ENCODE measurements at places on chromosomes 13 and 19.

- DNase-seq, result no peak
These were observed 27.7 kb downstream of the STK24 start for GRCh38 chr13:98549006-98549727.

GRCh38 chr13:79149210-79149609 lies 256.8 kb downstream of the RBM26 start:
- DNase-seq, result no peak

DNA sequence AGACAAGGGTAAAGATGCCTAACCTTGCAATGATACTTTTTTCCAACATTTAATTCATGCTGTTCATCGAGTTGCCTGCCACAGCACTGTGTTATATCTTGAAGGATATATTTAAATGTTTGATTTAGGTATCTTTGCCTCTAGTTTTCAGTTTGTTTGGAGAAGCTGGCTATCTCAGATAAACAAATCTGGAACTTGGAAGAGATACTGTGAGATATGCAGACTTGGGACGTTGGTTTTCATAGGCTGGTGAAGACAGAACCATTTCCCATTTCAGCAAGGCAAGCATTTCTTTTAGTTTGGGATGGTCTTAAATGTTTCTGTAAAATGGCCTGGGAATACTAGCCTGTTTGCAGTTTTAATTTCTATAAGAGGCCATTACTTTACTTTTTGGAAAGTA lies 3.3 kb downstream of the RNASEH2B start:
- no peak for DNase-seq

DNA sequence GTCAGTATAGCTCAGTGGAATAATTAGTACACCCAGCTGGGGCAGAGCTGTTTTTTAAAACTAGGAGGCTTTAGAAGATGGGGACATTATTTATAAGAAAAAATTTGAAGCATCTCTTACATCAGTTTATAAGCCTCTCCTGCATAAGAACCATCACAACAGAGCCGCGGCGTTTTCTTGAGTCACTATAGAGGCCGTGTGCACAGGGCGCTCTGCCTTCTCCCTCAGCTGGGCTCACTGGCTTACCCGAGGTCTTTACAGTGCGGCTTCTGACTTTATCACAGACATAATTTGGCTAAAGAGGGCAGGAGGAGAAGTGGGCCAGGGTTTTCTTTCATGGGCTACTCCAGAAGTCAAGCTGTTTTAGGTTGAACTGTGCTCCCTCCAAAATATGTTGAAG lies 135.5 kb upstream of the RNF113B start:
- no peak for DNase-seq

- no peak for DNase-seq
These were observed 574.4 kb upstream of the KLF12 start for GRCh38 chr13:74708629-74709028.

DNA sequence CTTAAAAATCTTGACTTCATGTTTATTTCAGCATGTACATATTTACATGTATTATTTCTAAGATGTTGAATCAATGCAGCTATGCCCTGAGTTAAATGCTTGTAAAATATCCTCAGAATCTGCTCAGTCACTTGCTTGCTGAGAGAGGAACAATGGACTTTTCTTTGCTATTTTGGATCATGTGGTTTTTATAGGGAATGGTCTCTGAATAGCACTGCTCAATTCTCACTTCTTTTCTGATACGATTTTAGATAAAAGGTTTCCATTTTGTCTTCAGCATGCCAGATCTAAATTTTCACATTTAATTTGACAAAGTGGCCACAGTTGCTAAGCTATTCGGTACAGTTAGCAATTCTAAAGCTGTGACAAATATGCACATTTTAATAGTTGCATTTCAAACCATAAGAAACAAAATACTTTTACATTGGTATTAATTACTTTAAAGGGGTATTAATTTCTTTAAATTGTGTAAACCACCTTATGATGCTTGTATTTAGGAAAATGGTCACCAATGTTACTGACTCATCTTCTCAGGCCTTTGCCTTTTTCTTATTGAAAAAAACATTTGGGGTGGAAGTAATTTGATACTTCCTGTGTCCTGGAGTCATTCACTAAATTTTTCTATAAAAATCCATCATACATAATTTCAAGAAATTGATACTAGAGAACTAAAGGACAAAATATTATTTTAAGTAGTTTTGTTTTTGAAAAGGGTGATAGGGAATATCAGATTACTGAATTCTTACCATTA lies 113.5 kb downstream of the MYO16 start:
- DNase-seq, result no peak

GRCh38 chr13:99435998-99436397 lies 65.3 kb upstream of the TM9SF2 start:
- no peak for DNase-seq

DNA sequence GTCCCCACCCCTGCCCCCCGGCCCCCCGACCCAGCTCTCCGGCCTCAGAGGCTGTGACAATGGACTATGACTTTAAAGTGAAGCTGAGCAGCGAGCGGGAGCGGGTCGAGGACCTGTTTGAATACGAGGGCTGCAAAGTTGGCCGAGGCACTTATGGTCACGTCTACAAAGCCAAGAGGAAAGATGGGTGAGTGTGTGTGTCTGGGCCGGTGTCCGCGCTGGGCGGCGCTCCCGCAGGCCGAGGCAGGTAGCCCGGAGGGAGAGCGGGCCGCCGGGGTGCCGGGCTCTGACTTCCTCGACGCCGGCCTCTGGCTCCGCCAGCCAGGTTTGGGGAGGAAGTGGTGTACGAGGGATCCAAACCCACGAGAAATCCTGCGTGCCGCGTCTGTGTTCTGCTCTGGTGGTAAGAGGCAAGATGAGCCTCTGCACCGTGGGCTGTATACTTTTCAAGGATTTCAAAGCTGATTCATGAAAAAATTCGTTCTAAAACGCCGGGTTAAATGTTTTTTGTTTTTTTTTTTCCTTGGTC lies 718 bp downstream of the CDK8 start:
- DNase-seq, result peak; percentile 50

- DNase-seq, result peak; percentile 16
These were observed 6.4 kb downstream of the AXL start for GRCh38 chr19:41225238-41226052.

GRCh38 chr13:94318418-94318817 lies 161.1 kb downstream of the DCT start:
- DNase-seq, result no peak

GRCh38 chr13:43786472-43786765 lies 353 bp downstream of the ENOX1 start:
- DNase-seq, result no peak

DNA sequence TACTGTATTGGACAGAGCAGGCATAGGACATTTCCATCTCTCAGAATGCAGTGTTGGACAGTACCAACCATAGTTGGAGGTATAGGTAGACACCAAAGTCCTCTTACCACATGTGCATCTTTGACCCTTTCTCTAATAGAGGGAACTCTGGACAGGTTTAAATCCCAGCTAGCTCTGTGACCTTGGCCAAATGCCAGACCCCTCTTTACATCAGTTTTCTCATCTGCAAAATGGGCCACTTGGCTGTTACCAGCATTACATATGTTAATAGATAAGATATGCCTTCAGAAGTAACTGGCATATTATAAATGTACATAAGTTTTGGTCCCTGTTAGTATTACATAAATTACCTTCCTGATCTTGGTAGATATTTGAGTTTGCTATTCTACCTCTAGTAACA lies 54.3 kb downstream of the CDK8 start:
- no peak for DNase-seq

GRCh38 chr13:51856027-51856736 lies 5.6 kb upstream of the CCDC70 start:
- DNase-seq, result no peak

- DNase-seq, result peak; percentile 37
These were observed 557 bp downstream of the PSPC1 start for GRCh38 chr13:19782049-19782726.

DNA sequence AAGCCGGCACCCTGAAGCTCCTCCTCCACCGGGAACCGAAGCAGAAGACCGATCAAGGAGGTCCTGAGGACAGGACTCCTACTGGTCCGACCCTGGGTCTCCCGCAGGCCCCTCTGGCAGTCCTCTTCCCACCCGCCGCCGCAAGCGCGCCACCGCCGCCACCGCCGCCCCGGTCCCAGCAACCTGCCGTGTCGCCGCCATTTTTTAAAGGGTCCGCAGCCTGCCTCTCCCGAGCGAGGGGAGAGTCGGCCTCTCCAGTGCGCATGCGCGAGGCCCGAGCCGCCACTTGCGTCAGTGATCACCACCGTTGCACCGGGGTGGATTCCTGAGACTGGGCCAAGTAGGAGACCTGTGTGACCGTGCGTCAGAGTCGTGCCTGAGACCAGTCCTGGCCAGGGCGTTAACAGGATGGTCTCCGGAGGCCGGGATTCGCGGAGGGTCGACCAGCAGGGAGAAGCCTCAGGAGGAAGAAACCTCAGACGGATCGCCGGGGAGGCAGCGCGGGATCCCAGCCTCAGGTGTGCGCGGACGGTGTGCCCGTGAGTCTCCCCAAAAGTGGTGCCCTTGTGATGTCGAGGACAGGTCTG lies 51.6 kb downstream of the ZNF146 start:
- DNase-seq, result no peak

GRCh38 chr19:39780894-39781293 lies 2.2 kb downstream of the LEUTX start:
- no peak for DNase-seq

DNA sequence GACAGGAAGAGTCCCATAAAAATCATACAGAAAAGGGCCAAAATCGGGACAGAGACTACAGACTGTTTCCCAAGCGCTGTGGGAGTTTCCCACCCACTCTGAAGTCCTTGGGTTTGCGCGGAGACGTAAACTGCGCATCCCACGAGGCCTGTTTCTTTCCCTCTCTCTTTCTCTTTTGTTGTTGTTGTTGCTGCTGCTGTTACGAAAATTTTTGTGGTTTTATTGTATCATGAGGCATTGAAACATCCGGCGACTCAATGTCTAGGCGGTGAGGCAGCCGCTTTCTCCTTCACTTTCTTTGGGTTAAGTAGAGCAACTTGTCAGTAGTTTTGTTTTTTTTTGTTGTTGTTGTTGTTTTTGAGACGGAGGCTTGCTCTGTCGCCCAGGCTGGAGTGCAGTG lies 1.6 kb upstream of the PPP1R12C start:
- DNase-seq, result no peak

DNA sequence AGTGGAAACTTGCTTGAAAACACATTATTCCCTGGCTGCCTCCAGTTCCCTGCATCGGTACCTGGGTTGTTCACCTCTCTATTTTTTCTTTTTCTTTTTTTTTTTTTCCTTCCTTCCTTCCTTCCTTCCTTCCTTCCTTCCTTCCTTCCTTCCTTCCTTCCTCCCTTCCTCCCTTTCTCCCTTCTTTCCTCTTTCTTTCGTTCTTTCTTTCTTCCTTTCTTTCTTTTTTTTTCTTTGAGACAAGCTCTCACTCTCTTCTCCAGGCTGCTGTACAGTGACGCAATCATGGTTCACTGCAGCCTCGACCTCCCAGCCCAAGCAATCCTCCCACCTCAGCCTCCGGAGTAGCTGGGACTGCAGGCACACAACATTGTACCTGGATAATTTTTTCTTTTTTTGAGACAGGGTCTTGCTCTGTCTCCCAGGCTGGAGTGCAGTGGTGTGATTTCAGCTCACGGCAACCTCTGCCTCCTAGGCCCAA lies 3.4 kb upstream of the RASAL3 start:
- no peak for DNase-seq

DNA sequence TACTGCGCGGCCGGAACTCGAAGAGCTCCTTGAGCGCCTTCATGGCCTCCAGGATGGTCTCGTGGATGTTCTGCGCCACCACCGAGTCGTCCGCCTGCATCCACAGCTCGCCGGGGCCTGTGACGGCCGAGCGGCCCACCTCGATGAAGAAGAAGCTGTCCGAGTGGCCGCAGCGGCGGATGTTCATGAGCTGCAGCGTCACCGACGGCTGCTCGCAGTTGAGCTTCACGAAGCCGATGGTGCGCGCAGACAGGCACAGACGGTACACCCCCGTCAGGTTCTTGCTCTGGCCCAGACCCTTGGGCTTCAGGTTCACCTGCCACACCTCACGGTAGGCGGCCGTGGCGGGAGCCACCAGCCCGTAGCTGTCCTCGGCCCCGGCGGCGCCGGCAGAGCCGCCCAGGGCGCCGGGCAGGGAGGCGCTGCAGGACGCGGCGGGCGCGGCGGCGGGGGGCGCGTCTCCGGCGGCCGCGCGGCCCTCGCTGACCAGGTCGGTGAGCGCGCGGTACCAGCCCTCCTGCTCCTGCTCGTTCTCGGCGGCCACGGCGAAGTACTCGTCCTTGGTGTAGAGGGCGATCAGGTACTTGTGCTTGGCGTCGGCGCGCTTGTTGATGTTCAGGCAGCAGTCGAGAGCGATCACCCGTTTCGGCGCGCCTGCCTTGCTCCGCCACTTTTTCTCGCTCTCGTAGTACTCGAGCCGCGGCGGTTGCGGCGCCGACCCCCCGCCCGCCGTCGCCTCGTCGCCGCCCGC lies 1.1 kb downstream of the IRS2 start:
- DNase-seq, result peak; percentile 50

- no peak for DNase-seq
These were observed 119.0 kb downstream of the MYCBP2 start for GRCh38 chr13:77207943-77208342.

DNA sequence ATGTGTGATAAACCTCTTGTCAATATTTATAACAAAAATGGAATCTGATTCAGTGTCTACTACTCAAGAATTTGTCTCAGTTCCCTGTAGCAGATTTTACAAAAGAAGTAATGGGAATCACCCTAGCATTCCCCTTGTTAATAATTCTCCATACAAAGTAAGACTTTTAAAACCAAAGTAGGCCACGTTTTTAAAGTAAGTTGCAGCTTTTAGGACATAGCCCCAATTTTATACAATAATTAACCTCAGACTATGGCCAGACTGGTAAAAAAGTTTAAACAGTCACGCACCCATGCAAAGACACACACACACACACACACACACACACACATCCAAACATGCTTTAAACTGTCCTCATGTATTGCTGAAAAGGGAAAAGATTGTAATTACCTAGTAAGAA lies 589.9 kb downstream of the PCDH9 start:
- no peak for DNase-seq

- no peak for DNase-seq
These were observed 150.9 kb downstream of the RFC3 start for GRCh38 chr13:33968520-33969507.

GRCh38 chr19:4525563-4526002 lies 7.3 kb upstream of the PLIN4 start:
- no peak for DNase-seq

- DNase-seq, result no peak
These were observed 31.8 kb upstream of the USE1 start for GRCh38 chr19:17183271-17183761.

DNA sequence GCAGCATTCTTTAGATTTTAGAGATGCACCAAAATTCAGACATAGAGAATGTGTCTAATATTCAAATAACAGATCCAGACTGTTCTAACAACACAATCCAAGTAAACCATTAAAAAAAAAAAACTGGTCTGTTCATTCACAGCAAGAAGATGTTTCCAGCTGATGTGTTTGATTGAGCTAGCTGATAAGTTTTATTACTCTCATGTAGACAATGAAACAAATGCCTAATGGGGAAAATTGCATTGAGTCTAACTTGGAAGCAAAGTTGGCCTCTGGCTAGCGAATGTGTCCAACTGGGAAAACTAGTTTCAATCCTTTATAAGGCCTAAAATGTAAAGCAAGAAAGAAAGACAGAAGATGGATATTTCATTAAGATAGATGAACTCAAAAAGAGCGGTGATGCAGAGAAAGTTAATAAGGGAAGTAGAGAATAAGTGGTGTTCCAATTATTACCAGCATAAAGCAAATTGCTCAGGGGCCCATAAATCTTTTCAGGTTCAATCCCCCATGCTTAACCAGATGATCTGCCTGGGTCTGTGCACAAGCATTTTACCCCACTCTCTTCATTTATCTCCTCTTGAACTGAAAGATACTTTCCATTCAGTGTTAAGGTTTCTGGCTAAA lies 54.2 kb downstream of the PCDH9 start:
- no peak for DNase-seq

GRCh38 chr19:13152356-13152973 lies 2.3 kb downstream of the IER2 start:
- no peak for DNase-seq

- no peak for DNase-seq
These were observed 437.9 kb downstream of the KLF5 start for GRCh38 chr13:73496711-73497110.

All from CD4-positive, alpha-beta T cell treated with Interferon gamma for 1 hour (primary cell).